ENCODE measurements at places on chromosomes 5 and 9. TPM values are rescaled to one million over a fixed set of nuclear protein-coding genes. Genes with fewer than 3 reads are reported as not detected.

Gene C9orf153
- not detected for total RNA-seq

Gene SLC4A9
- not detected for total RNA-seq

Gene SGCD
- total RNA-seq: under 0.01 TPM

Gene CDC20B
- under 0.01 TPM for total RNA-seq
